ENCODE measurements at places on chromosomes 3 and 15. TPM values are rescaled to one million over a fixed set of nuclear protein-coding genes. Genes with fewer than 3 reads are reported as not detected.

Gene NTRK3
- 21.1 TPM for total RNA-seq

Gene PLAAT1
- total RNA-seq, result not detected

Gene KIF7
- total RNA-seq, result 4.9 TPM

Gene SCAANT1
- not detected for total RNA-seq

Gene CFAP100
- total RNA-seq, result not detected

Gene ACSBG1
- 0.20 TPM for total RNA-seq

Gene ROBO1
- total RNA-seq, result 14.8 TPM

Gene DNAH12
- total RNA-seq, result 0.12 TPM

Gene UQCC5
- 85.4 TPM for total RNA-seq

Gene SLC22A13
- not detected for total RNA-seq

Gene COPG1
- 77.0 TPM for total RNA-seq

Gene LMAN1L
- not detected for total RNA-seq

Gene TMIE
- total RNA-seq, result 0.27 TPM

Gene MYO5C
- 5.4 TPM for total RNA-seq

Gene SLC22A14
- total RNA-seq, result not detected

Gene FSIP1
- 0.51 TPM for total RNA-seq

Gene TPRA1
- total RNA-seq, result 51.1 TPM

Gene CPLX3
- total RNA-seq, result not detected

Gene SLCO2A1
- 0.06 TPM for total RNA-seq

Gene CEMIP
- 2.1 TPM for total RNA-seq

Gene P2RY12
- not detected for total RNA-seq

Gene ZIC4
- not detected for total RNA-seq

Gene CCRL2
- total RNA-seq, result 0.15 TPM

Gene CCDC9B
- 18.3 TPM for total RNA-seq

Gene ATP11B
- 12.5 TPM for total RNA-seq

Gene SH2D7
- total RNA-seq, result not detected

Gene TMF1
- 17.4 TPM for total RNA-seq

Gene PPP2R3A
- 3.2 TPM for total RNA-seq

Gene NAALADL2
- 0.18 TPM for total RNA-seq

Gene TM4SF1
- total RNA-seq, result 2,747 TPM

Gene NMB
- total RNA-seq, result 23.5 TPM

Gene PLA2G4D
- total RNA-seq, result not detected

Gene SEMA5B
- 0.45 TPM for total RNA-seq
